ENCODE measurements at places on chromosomes 4 and X.

- DNase-seq, result peak; percentile 69
Observed at GRCh38 chr4:48902266-48902665, 4.3 kb downstream of the OCIAD2 start.

DNA sequence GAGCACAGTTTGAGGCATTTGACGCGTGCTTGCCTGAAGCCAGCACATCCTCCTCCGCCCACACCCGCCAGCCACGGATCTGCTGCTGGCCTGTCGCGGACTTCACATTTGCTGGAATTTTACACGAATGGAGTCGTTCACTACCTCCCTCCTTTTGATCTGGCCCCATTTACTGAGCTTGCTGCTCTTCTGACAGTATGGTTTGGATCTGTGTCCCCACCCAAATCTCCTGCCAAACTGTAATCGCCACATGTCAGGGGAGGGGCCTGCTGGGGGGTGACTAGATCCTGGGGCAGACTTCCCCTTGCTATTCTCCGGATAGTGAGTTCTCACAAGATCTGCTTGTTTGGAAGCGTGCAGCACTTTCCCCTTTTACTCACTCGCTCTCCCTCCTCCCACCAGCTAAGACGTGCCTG, 19.9 kb upstream of the CPLX1 start:
- peak; percentile 29 for DNase-seq

DNA sequence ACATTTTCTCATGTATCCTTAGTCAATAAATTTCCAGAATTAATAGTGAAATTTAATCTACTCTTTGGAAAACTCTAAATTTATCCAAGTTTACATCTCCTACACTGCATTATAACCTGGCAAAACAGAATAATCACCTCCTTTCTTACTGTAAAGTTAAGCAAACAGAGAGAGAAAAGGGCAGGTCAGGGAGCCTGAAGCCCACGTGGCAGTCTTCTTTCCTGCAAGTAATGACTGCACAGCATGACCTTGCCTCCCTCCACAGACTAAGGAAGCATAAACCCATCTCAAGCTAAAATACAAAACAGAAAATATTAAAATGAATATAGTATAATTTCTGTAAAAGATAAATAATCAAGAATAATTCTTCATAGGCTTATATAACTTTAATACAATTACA, 1153.0 kb downstream of the C4orf33 start:
- DNase-seq, result no peak

DNA sequence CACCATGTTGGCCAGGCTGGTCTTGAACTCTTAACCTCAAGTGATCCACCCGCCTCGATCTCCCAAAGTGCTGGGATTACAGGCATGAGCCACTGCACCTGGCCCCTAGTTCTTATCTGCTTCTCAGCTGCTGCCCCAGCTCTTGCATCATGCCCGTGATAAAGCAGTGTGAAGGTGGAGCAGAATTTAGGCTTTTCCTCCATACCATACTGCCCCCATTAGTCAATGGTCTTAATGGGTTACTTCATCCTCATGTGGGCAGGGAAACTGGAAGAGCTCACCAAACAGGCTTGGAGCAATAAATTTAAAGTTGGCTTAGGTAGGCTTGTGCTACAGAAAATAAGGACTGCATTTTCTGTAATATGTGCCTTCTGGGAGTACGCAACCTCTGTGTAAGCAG, 636.9 kb upstream of the BOD1L1 start:
- DNase-seq, result no peak

GRCh38 chrX:68652326-68653170, 5.1 kb downstream of the STARD8 start:
- DNase-seq, result no peak

DNA sequence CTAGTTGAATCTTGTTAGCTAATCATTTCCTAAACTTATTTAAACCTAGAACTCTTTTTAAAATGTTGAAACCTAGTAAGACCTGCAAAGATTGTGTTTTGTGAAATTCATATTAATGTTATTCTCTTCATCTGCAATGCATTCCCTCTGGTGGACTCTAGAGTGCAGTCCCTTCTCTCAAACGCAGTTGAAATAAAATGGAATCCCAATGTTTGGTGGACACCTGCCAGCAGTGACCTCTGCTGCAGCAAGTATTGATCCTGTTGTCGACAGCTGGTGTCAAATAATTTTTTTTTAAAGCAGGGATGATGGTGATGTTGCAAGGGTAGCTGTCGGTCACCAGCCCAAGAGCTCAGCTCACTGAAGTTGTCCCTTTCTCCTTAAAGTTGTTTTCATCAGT, 492.0 kb downstream of the ZIC3 start:
- DNase-seq, result no peak

GRCh38 chr4:177441061-177441802, 1.0 kb downstream of the AGA start:
- no peak for DNase-seq

DNA sequence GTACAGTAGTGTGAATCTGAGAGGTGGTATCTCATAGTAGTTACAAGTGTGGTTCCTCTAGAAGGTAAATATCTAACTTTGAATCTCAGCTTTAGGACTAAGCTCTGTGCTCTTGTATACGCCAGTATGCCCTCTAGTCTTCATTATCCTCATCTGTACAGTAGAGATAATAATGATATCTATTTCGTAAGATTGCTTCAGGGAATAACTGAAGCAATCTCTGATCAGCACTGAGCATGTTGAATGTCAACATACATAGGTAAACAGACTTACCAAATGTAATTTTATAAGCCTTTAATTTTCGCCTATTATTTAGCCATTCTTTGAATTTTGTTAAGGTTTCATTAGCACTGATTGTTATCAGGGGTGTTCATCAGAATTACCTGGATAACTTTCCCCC, 175.2 kb upstream of the ANKRD50 start:
- DNase-seq, result no peak

DNA sequence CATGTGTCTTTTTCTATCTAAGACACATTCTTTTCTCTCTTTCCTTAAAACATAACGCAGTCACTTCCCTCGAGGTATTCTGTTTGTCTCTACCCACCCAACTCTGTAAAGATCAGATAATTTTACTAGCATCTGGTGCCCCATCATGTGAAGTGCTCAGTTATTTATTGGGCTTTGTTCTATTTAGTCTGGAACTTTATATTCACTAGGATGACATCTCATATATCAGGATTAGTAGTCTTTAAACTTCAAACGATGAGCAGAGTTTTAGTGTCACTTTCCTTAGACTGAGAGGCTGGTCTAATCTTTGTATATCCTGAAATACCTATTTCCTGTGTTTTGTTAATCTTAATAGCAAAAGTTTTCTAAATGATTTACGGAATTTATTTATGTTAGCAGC, 445.5 kb upstream of the NDST3 start:
- no peak for DNase-seq

- no peak for DNase-seq
Observed at GRCh38 chr4:154208424-154208823, 283.2 kb downstream of the DCHS2 start.

- DNase-seq, result no peak
Observed at GRCh38 chr4:78592088-78592783, 40.7 kb downstream of the ANXA3 start.

GRCh38 chr4:54228961-54229501, at the start of gene PDGFRA:
Gene PDGFRA (plus strand): TSS chr4:54229293. CDS start chr4:54258769, 29,476 bp downstream.
- peak; percentile 94 for DNase-seq
